ENCODE measurements at places on chromosomes 6 and 20.
A peak's percentile ranks its signal among the peaks of the same experiment; 100 is the strongest.

DNA sequence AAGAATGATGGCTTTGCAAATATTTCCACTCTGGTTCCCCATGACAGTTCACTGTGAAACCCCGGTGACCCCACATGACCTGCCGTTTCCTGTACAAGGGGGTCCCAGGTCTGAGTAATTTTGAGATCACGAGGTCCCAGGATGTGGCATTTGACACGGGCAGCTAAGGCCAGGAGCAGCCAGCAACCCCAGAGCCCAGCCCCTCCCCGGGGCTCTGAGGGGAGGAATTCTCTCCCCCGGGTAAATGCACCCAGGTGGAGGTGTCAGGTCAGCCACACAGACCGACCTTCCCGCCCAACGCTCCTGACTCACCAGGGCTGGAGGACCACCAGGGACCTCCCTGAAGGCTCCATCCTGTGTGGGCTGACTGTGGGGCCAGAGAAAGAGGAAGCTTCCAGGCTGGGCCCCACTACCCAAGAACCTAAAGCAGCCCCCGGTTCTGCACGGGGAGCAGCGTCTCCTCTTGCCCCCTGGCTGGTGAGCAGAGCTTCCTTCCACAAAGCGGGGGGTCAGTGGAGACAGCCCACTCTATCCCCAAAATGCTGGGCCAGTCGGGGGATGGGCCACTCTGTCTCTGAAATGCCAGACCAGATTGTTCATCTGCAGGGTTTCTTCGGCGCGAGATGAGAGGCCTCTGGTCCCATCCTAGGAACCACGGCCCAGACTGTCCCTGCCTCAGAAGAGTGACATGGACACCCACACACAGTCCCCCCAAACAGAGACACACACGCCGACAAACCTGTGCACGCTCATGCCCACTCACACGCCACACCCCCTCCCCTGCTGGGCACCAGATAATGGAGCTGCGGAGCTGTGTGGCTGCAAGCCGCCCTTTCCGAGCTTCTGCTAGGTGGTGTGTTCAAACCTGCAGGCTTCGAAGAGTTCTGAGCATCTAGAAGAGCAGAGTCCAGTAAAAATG lies 23.4 kb upstream of the SLCO4A1 start:
- peak; percentile 38 for DNase-seq

- no peak for DNase-seq
Observed at GRCh38 chr20:15760001-15760621, 813.1 kb downstream of the KIF16B start.

- DNase-seq = no peak
Observed at GRCh38 chr6:148595550-148595949, 151.3 kb upstream of the UST start.

GRCh38 chr6:53703047-53703446 lies 37.5 kb upstream of the KLHL31 start:
- DNase-seq = no peak

- peak; percentile 76 for DNase-seq
Observed at GRCh38 chr6:35311390-35312075, 13.9 kb downstream of the DEF6 start.

DNA sequence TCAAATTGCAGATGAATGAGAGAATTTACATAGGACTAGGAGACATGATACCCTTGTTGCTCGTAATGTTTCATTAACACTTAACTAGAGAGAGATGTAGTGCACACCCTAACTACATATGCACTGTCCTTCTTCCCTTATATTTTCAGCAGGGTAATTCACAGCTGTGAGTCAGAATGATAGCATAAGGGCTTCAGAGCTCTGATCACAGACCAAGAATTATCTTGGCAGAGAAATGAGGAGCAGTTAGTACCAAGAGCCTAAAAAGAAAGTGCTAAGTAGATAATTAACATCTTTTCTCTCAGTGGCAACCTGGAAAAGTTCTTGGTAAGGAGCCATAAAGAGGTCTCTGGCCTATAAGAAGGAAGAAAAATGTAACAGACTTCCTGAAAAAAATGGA lies 35.8 kb downstream of the GRIK2 start:
- no peak for DNase-seq

- no peak for DNase-seq
Observed at GRCh38 chr6:45532721-45533210, 155.0 kb upstream of the SUPT3H start.

DNA sequence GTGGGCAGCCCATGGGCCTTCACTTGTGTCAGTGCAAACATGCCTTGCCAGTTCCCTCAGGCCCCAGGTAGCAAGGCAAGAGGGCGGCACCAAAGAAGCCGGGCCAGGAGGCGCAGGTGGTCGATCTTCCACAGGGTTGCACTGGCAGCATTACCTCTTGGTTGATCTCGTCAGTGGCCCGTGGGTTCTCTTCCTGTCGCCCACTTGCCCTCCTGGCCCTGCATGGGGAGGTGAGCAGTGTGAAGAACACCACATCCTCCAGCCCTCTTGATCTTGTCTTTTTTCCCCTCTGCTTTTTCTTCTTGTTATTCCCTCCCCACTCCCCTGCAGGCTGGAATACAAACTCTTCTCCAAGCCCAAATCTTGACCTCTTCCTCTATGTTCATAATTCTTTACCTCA lies 3.0 kb upstream of the CST11 start:
- DNase-seq = no peak

DNA sequence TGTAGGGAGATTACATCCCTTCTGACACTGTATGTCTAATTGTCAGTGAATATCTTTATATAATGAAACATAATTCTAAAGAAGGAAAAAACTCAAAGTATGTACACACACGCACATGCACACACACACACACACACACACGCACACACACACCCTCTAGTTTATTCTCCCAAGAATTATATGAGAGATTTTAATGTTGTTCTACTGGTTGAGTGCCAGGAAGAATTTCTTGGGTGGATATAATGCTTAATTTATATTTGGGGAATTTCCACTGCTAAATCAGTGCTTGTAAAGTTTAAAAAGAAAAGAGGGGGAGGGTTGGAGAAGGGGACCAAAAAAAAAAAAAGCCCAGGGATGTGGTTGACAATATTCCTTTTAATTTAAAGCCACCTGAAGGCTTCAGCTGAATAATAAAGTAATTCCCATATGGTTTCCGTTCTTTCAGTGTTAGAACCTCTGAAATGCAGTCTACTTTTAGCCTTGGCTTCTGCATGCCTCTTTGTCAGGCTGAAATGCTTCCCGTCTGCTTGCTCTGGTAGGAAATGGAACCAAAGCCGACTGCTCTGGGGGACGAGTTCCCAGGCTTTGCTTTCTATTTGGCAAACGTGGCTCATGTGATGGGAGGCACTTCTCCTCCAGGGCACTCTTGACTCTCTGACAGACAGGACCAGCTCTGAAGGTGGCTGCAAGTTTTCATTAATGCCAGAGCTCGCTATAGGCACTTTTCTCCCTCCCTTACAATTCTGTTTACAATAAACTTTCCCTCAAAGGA lies 225.4 kb downstream of the PRL start:
- DNase-seq = no peak

DNA sequence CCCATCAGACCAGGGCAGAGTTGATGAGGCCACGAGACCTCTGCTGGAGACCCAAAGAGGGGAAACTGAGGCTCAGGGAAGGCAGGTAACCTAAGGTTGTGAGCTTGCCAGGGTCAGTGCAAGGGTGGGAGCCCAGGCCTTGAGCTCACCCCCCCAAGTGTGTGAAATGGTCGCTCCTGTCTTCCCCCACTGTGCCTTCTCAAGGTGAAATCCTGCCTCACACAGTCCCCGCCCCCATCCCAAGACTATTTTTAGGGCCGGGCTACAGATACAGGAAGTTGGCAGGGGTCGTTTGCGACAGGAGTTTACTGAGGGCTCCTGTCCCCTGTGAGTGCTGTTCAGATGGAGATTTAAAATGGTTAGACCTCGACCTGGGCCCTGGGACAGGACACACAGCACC lies 18.7 kb upstream of the GATA5 start:
- no peak for DNase-seq

- peak; percentile 85 for DNase-seq
Observed at GRCh38 chr6:142907544-142907943, 37.4 kb downstream of the HIVEP2 start.

DNA sequence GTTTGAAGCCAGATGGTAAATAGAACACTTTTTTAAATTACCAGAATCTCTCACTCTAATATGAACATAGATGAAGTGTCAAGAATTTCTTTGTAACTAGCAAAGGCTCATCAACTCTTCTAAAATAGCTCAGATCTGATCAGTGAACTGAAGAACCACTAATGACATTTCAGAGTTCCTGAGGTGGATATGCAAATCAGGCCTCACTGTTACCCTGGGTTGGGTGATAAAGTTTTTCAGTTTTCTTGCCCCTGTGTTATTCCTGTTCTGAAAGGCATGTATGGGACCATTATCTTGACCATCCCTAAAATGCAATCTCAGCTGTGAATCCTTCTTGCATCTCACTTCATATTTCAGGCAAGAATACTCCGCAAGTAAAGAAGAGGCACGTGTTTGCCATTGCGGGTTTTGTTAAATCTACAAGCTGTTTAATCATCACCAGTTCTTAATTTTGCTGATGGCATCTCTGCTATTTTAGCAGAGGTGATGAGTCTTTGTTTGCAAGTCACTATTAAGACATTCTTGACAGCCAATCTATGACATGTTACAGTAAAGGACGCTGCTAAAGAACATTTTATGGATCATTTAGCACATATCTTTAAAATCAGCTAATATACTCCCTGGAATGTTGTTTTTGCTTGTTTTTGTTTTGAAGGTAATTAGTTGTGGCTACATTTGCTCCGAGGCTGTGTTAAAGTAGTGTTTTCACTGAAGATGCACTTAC lies 47.9 kb downstream of the KHDC1L start:
- no peak for DNase-seq

DNA sequence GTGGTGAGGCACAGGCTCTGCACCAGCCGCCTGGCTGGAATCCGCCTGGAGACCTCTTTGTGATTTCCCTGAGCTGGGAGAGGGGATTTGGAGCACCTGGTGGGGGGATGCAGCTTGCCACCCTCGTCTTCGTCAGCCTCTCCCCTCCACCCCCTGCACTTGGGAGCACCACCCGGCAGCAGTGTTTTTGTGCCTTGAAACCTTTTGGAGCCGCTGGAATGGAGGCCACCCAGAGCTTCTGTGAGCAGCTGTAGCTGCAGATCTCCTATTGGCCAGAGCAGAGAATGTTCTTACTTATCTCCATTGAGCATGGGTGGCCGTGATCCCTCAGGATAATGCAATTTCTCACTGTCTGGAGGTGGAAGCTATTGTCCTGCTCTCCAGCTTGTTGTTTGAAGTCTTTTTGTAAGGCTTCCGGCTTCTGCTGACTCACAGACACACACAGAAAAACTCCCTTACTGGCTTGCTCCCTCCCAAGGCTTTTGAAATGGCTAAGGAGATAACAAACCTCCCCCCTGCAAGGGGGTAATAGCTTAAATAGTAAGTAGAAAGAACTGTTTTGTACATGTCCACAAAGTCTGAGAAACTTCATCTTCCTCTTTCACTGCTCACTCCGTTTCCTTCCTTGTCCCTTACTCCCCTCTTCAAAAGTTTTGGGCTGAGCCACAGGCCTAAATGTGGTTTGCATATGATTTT lies 271.2 kb downstream of the PRL start:
- no peak for DNase-seq

DNA sequence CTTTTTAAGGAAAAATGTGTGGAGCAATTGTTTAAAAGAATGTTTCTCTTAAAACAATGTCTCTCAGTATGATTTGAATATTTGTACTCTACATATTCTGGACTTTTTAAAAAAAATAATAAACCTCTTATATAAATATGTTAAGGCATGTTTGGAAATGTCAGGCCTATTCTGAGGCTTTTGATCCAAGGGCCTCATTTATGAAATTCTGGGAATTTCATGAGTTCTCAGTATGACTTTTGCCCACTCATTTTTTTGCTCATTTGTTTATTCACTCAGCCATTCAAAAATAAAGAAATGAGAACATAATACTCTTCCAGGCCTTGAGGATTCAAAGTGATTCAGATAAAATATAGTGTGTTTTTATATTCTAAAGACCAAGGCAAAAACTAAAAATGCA lies 60.4 kb downstream of the DOK5 start:
- DNase-seq = no peak

DNA sequence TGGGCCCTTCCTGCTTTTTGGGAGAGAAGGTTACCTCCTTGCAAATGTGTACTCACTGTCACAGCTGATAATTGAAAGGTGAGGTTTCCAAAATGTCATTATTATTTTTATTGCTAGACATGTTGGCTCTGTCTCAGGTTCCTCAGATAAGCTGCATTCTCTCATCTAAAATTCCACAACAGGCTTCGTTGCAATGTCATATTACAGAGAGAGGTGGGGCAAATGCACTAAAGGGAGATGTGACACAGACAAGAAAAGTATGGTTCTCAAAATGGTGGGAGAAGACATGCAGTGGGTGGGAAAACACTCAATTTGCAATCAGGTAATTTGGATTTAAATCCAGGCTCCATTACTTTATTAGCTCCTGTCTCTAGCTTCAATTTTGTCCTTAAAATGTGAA lies 256.4 kb upstream of the POU3F2 start:
- DNase-seq = no peak

DNA sequence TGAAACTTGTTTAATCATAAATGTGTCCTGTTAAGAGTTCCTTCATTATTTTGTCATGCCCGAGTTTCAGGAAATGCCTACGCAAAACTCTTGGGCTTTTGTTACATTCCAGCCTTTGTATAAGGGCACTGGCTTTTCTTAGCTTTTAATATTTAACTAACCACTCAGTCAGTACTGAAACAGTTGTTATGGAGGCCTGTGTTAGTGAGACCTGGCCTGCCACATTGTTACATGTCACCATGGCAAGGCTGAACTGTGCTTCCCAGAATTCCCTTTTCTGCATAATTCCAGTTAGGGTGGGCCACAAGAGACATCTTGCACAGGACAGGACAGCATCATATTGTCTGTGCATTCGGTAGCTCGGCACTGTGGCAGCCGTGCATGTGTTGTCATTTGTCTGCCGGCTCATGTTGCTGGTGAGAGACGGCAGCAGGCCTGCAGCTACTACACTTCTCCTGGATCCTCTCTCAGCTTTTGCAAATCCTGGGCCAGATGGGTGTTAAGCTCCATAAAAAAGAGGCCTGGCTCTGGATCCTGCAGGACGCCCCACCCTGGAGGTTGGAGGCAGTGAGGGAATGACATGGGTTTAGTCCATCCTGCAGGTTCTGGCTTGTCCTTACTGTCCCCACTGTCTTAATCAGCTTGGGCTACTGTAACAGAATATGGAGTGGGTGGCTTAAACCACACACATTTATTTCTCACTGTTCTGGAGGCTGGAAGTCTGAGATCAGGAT lies 128.8 kb upstream of the DTNBP1 start:
- DNase-seq = no peak

- no peak for DNase-seq
Observed at GRCh38 chr6:26045928-26046368, 41.3 kb upstream of the HFE start.

GRCh38 chr6:35354361-35355135 lies 12.2 kb downstream of the PPARD start:
- no peak for DNase-seq

DNA sequence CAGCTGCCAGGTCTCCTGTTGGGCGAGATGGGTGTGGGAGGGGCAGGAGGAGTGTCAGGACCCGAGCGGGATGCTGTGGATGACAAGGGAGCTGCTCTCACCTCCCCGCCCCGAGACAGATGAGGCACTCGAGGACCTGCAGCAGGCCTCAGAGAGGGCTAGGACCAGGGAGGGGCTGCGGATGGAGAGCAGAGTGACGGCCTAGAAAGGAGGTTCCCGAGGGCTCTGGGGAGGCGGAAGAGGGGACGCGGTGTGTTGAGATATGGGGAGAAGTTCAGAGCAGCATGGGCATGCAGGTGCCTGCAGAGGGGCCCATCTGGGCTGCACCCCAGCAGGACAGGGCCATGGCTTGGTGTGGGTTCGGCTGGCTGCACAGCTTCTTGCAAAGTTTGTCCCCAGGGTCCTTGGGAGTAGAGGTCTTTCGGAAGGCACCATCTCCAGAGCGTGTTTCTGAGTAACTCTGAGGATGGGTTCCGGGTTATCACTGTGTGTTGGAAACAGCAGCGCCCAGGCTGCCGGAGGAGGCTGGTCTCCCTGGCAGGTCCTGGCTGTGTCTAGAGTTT lies 104.6 kb downstream of the PAX1 start:
- DNase-seq = no peak

Data from CD4-positive, alpha-beta T cell treated with Interleukin-17A for 1 hour (primary cell).